ENCODE measurements at places on chromosomes 12 and 14.

- no peak for DNase-seq
Observed at GRCh38 chr14:100569734-100570286, 17.4 kb downstream of the BEGAIN start.

GRCh38 chr14:93320489-93320888, 12.3 kb downstream of the BTBD7 start:
- DNase-seq, result no peak

- peak; percentile 19 for DNase-seq
Observed at GRCh38 chr12:67269633-67270573, 745 bp downstream of the CAND1 start.

- DNase-seq, result no peak
Observed at GRCh38 chr12:701896-702539, 38.8 kb upstream of the NINJ2 start.

DNA sequence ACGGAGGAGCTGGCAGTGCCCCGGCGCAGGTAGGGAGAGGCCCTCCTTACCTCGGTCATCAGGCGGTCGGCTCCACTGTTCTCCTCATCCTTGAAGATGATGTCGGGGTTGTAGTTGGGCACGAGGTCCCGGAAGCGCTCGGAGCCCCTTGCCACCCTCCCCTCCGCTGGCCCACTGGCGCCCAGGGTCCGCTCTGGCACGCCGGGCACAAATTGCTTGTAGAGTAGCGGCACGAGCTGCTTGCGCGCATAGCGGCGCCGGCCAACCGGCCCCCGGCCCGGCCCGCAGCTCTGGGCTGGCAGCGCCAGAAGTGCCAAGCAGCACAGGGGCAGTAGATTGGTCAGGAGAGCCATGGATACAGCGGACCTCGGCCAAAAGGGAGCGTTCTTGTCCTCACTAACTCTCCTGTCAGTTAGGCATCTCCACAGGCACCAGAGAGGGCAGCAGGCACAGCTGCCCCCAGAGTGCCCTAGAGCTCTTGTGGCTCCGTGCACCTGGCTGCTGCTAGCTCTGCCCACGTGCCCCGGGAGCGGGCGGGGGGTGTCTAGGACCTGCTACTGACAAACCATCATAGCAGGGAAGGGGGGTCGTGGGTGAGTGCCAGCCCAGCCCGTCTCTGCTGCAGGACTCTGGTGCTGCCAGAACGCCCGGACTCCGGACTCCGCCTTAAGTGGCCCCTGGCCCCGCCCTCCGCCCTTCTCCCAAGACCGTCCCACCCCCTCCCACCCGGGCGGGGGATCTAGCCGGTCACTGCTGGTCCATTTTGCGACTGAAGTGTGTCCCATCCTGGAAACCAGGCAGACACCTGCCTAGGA, at the start of gene DHH:
Gene DHH, minus strand, starts transcription at position 642 of the 815 bp plus-strand sequence. Its CDS starts 289 bp downstream, at position 353.
- DNase-seq, result peak; percentile 1

GRCh38 chr12:113559466-113559865, 87.8 kb upstream of the LHX5 start:
- DNase-seq, result no peak

GRCh38 chr12:49698619-49699545, 8.3 kb downstream of the FMNL3 start:
- DNase-seq, result no peak

DNA sequence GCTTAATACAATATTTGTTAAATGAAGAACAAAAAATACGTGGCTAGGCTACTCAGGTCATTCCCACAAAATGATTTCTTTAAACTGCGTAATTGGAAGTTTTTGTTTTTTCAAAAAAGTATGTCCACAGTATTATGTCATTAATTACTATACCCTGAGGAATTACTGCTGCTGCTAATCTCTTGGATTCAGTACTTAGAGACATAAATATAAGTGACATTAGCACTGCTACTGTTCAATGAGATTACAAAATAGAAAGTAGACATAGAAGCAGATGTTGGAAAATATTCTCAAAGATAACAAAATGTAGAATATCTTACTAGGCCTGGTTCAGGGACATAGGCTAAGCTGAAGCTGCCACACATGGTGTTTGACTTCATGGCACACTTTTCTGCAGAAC, 36.3 kb downstream of the HMGA2 start:
- DNase-seq, result no peak

DNA sequence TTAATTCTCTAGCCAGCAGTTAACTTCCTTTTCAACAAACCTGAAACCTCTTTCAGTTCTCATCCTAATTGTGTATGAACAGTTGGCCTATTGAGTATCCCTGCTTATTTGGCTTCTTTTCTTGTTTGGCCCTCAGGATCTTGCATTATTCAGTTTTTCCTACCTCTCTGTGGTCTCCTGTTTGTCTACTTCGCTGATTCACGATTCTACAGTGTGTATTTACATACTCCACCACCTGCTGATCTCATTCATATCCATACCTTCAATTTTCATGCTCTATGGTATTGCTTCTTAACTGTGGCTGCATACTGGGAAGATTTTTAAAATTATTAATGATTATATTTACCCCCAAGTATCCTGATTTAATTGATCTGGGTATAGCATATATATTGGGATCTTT, 56.4 kb downstream of the RASSF9 start:
- DNase-seq, result peak; percentile 55

DNA sequence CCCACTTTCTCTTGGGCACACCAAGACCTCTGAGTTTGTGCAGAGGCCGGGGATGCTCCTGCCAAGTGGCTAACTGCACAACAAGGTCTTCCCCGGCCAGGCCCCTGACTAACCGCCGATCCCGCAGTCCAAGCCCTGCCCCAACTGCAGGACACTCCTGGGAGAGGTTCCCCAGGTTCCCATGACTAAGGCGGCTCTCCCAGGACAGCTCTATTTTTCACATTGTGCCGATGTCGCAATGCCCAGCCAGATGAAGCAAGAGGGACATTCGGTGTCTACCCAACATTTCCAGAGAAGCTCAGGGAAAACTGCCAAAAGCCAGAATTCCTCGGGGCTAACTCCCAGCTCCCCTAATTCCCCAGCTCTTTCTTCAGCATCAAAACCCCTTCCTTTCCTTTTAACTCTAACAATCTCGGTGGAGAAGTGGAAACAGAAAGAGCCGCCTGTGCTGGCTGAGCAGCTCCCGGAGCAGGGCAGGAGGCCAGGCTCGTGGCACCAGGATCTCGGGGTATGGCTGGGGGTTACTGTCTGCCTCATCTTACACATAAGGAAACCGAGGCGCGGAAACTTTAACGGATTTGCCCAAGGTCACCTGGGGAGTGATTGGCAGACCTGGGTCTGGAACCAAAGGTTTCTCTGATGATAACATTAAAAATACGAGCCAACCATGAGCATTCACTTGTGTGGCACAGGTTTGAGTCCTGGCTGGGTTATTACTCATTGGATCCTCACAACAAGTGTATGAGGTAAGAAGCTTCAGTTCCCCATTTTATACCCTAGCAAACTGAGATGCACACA, 318.2 kb downstream of the BCL11B start:
- DNase-seq, result no peak

- peak; percentile 63 for DNase-seq
Observed at GRCh38 chr14:81436296-81437138, 36.4 kb upstream of the STON2 start.
